ENCODE measurements at places on chromosomes 1 and 21.

DNA sequence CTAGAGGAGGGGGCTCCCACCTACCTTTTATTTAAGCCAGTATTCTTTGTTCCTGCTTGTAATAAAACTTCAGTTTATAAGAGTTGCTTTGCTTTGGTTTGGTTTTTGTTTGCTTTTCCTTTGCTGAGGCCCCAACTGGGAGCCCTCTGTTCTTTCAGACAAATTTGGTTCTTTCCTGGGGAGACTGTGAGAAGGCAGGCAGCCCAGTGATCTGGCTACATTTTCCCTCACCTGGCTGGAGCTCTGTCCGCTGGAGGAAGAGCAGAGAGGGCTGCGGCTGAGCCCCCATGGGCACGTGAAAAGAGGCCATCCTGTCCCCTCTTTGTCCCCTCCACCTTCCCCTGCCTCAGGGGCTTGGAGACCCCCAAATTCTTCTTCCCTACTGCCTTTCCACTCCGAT is 7.3 kb upstream of the SFN start:
- DNase-seq: no peak

GRCh38 chr1:81330521-81330920 is 470.2 kb upstream of the ADGRL2 start:
- DNase-seq: no peak

GRCh38 chr1:111141245-111142220 is 1.5 kb downstream of the CEPT1 start:
- DNase-seq: no peak

GRCh38 chr1:201171063-201172036 is 17.1 kb upstream of the TMEM9 start:
- peak; percentile 41 for DNase-seq

GRCh38 chr1:58927041-58927721 is 143.3 kb upstream of the JUN start:
- no peak for DNase-seq

- DNase-seq: peak; percentile 79
Measured at GRCh38 chr1:6962996-6963911, 178.0 kb downstream of the CAMTA1 start.

DNA sequence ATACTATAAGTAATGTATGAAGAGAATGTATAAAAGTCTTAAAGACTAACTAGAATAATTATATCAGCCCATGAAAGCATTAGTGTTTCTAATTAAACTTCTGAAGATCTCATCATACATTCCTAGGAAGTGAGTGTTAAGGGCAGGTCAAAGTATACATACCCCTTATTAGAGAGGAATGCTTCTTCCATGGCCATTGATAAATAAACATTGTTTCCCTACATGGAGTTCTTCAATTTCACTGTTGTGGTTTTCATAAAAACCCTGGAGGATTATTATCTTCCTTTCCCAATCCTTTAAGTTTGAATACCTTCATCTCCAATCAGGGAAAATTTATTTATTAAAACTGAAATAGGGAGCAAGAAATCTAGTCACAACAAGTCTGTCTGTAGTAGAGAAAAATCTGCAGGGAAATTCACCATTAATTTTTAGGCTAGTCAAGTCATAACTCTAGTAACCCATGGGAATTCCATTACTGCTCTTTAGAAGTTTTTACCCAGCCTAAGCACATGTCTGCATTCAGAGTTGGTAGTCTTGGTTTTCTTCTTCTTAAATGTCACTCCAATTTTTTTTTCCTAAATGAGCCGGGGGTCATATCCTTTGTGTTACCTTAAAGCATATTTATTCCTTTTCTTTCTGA is 147.0 kb downstream of the TNFSF18 start:
- no peak for DNase-seq

DNA sequence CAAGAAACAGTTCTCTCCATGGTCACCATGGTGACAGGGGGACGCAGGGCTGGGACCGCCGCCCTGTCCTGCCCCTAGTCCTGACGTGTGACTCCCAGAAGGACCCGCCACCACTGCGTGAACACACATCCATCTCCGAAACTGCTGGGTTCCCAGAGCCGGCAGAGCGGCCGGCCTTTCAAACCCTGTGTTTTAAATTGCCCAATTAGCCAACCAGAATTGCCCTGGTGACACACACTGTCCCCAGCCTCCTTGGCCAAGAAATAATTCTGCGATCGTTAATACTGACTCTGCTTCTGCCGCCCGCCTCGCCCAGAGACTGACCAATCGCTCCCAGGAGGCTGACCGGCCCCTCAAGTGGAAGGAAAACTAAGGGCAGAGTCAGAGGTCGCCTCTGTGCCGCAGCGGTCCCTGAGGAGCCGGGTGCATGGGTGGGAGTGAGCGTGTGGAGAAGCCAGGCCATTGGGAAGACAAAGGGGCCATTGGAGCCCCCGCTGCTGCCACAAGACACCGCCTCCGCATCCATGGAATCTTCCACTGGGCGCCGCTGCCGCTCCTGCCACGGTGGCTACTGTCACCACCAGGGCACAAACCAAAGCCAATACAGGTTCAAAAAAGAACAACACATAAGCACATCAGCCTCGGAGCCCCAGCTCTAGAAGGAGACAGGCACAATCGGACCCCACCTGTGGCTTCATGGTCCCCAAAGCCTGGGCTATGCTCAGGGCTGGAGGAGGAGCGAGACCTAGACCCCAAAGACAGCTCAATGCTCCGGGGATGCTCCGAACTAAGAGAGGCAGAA is 273.2 kb downstream of the NPHP4 start:
- DNase-seq: no peak

GRCh38 chr1:115218034-115218405 is 120.0 kb downstream of the NGF start:
- DNase-seq: no peak

GRCh38 chr1:229894532-229894931 is 172.5 kb upstream of the GALNT2 start:
- DNase-seq: no peak

DNA sequence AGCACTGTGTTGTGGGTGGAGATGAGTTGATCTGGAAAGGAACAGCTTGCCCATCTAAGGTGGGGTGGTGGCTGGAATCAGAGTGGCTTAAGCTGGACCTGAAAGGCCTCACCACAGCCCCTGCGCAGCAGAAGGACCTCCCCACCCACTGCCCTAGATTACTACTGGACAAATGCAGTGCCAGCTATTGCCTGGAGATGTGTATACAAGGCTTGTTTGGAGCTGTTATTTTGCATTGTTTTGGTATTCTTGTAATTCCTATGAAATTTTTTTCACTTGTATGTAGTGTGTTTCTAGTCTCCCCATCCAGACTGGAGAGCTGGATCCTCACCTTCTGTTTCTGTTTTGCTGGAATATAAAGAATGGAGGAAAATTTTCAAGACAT is 1.3 kb upstream of the SLC30A1 start:
- DNase-seq: no peak
